ENCODE measurements at places on chromosomes 11 and 22. TPM values are rescaled to one million over a fixed set of nuclear protein-coding genes. Genes with fewer than 3 reads are reported as not detected.
A peak's percentile ranks its signal among the peaks of the same experiment; 100 is the strongest.

The GRM5 gene
- not detected for total RNA-seq

The MN1 gene
- not detected for total RNA-seq

The WEE1 gene
- total RNA-seq, result 157 TPM

The BTBD18 gene
- total RNA-seq, result not detected

- DNase-seq, result no peak
Measured at GRCh38 chr11:109929308-109929707, 163.9 kb upstream of the ZC3H12C start.

The ZDHHC24 gene
- 35.0 TPM for total RNA-seq

- no peak for DNase-seq
Measured at GRCh38 chr11:113243696-113244095, 70.7 kb upstream of the TTC12 start.

DNA sequence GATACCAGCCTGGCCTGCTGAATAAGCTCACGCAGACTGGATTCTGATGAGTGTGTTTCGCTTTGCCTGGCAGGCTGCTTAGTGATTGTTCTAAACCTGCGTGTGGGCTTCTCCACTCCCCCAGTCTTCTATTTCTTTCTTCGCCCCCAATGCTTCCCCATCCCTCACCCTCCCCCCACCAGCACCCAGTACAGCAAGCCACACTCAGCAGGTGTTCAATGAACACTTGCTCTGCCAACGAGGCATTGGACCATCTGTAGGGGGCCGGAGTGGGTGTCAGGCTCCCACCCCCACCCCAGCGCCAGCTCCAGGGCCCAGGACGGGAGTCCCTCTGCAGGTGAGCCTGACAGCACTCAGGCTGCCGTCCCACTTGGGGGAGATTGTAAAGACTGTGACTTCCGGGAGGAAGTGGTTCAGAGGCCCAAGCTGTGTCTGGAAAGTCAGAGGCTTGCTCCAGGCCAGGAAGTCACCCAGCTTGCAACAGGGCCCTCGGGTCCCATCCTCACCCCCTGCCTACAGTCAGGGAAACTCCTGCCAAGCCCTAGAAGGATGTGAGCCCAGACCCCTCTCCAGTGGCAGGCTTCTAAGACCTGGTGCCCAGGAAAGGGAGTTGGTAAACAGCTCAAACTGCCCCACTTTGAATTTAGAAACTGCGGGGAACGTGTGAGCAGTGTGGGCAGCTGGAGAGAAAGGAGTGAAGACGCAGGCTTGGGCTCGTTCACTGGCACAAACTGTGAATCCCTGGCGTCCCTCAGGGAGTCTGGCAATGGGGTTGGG, 66.3 kb upstream of the PRDM11 start:
- no peak for DNase-seq

The PRR5 gene
- 16.9 TPM for total RNA-seq

- no peak for DNase-seq
Measured at GRCh38 chr11:125251214-125251545, 86.6 kb downstream of the PKNOX2 start.

The MRE11 gene
- total RNA-seq, result 17.2 TPM

The ROM1 gene
- total RNA-seq, result 10.9 TPM

- DNase-seq, result no peak
Measured at GRCh38 chr11:86335131-86335767, 33.2 kb downstream of the HIKESHI start.

DNA sequence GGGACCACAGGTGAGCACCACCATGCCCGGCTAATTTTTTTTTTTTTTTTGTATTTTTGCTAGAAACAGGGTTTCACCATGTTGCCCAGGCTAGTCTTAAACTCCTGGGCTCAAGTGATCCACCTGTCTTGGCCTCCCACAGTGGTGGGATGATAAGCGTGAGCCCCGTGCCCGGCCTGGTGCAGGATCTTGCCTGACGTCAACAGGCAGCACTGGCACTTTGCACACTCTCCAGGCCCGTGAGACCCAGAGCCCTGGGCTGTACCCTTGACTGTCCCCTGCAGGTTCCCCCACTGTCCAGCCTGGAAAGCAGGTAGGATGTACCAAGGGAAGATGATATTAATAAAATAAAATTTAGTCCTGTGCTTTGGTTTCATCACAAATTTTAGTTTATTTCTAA, 29.1 kb upstream of the PANX2 start:
- no peak for DNase-seq

- peak; percentile 64 for DNase-seq
Measured at GRCh38 chr22:20080776-20081654, 974 bp downstream of the DGCR8 start.

DNA sequence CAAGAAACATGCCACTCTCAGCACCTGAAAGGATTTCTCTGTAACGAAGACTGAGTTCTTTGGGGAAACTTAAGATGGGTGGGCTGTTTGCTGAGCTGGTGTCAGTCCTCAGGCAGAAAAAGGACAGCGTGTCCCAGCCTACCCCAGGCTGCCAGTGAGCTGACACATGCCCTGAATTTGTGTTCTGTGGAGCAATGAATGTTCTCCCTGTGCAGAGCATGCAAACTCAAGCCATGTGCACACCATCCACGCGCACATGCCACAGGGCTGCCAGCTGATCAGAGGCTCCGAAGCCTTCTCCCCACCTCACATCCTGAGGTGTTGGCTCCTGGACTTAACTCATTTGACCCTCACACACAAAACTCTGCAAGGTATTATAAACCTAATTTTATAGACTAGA, 104.9 kb downstream of the KCNC1 start:
- no peak for DNase-seq

DNA sequence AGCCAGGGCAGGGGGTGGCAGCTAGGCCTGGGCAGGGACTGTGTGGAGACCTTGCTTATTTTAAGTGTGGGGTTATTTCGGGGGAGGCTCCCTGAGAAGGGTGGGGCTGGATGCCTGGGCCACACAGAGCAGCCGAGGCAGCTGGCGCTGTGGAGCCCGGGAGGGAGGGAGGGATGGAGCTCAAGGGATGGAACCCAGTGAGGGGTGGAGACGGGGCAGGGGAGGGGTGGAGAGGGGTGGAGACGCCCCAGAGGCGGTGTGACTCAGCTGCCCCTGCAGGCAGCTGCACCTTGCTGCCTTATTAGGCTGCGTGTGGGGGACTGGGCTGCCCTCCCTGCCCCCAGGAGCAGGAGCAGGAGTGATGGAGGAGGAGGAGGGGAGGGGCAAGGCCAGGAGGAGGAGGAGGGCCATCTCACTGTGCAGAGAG, 9.8 kb upstream of the TSSC4 start:
- DNase-seq, result peak; percentile 38

DNA sequence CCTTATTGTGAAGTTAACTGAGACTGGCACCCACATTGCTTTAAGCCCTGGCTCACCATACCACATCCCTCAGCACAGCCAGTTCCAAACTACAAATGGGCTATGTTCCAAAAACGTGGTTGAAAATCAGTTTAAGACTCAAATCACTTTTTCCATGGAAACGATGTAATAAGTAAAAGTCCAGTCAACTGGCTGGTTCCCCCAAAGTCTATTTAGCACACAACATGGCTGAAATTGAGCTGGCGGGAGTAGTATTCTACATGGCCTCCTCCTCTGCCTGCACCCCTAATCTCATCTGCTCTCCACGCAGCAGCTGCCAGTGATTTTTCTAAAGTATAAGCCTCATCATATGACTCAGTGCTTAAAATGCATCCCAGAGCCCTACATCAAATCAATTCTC, 40.9 kb upstream of the BIRC3 start:
- no peak for DNase-seq

- DNase-seq, result no peak
Measured at GRCh38 chr22:24423519-24424000, 3.8 kb upstream of the ADORA2A start.

DNA sequence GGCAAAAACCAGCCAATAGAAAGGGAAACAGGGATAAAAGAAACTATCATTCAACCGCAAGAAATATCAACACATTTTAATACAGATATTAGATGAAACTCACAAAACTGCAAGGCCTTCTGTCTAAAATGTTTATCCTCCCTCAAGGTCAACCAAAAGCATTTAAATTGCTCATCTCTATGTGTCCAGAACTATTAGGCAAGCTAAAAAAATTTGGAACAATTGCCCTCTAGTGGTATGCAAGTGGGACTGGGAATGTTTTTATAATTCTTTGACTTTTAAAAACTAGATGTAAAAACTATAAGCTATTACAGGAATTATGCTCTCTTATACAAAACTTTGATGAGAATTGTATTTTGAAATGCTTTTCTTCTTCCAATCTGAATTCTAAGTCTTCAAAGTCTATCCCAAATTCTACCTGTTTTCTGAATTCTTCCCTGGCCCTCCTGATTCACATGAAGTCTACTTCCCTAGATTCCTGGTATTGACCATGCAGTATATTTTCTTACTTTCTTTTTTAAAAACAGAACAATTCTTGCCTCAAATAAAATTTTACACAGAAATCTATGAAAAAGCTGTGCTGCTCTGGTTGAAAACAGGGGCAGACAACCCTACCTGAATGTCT, 4.9 kb downstream of the CWC15 start:
- DNase-seq, result peak; percentile 24

GRCh38 chr11:96817482-96818399, 427.9 kb downstream of the JRKL start:
- no peak for DNase-seq

The OSBP2 gene
- total RNA-seq, result 4.1 TPM

GRCh38 chr11:13885083-13885482, 77.4 kb upstream of the SPON1 start:
- no peak for DNase-seq

DNA sequence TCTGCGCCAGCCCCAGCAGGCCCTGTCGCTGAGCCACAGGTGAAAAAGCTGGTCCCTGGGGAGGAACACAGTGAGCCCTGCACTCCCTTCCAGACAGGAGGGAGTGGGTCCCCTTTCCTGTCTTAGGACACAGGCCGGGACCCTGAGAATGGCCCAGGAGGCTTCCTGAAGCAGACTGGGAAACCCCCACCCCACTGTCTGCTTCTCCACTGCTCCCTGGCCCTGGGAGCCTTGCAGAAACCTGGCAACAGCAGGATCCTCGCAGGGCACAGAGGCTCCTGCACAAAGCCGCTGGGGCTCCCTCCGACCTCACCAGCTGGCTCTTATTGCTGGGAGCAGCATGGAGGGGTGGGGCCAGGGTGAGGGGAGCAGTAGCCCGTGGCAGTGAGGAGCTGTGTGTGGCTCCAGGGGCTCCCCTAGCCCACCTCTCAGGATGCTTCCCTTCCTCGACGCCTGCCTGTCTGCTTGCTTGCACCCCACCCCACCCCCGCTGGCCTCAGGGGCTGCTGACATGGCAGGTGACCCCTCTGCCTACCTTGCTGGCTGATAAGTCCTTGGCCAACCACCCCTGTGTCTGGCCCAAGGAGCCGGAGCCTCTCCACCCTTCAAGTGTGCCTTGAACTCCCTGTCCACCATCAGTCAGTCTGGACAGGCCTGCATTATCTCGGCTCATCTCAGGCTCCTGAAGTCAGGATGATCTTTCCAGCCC, 72.1 kb upstream of the KCNQ1OT1 start:
- no peak for DNase-seq

DNA sequence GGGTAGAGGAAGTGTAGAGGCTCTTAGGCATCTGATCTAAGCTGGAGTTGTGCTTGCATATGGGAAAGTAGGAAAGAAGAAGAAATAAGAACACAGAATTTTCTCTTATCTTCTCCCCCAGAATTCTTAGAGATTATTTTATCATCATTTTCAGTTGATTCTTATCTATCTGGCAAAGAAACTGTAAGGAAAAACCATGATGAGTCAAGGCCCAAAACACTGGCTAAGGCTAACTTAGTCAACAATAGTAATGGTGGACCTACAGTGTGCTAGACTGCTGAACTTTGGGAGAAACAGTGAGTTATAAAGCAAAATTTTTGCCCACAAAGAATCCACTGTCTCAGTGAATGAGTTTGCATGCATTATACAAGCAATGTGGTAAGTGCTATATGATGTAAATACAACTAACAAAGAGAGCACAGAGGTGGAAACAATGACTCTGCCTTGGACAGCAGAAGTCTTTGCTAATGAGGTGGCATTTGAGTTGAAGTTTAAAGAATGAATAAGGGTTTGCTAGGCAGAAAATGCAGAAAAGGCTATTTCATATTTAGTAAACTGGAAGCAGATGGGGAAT, 344.5 kb upstream of the PLET1 start:
- no peak for DNase-seq

DNA sequence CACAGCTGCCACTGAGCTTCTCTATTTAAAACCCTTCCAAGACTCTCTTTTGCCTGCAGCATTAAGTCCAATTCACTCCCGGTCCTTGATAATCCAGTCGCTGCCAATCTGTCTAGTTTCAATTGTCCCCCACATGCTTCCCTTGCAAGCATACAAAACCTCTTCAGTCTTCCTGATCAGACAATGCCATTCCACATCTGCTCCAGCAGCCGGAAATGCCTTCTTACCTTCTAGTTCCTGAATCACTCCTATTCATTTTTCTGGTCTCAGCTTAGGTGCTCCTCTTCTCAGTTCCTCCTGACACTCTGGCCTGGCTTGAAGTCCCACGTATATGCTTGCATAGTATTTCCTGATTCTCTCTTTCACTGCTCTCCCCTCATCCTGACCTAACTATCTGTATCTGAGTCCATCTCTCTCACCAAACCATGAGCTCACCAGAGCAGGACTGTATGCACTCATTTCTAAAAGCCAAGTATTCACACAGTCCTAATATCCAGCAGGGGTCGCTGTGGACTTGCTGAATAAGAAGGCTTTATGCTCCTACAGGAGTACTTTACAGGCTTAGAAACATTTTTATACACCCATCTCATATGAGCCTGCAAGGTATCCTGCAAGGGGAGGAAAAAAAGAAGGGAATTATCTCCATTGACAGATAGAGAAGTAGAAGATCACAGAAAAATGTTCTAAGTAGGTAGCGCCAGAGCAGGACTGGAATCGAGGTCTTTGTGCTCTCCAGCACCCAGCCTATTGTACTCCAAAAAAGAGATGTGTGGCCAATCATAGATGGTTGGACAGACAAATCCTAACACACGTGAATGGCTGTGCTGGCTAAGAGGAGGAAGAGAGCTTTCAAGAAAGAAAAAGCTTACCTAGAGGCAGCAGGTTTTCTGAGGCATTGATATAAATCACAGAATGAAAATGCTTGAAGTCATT, 19.2 kb downstream of the XRRA1 start:
- peak; percentile 97 for DNase-seq

DNA sequence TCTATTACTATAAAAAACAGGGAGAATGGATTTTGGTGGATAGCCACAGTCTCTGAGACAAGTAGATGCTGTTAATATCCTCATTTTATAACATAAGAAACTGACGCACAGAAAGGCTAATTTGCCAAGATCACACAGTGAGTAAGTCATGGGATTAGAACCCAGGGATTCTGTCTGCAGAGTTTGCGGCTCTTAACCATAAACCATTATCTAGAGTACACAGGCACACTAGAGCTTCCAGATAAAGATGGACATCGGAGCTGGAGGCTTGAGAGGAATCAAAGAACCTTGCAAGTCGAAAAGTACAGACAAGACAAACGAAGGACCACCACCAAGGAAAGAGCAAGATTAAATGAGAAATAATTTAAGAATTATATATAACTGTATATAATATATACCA, 11.3 kb downstream of the LGALS12 start:
- no peak for DNase-seq

- no peak for DNase-seq
Measured at GRCh38 chr11:44982496-44983062, 31.9 kb upstream of the TP53I11 start.

GRCh38 chr22:43897751-43898261, 6.0 kb upstream of the PNPLA5 start:
- DNase-seq, result no peak

- DNase-seq, result peak; percentile 78
Measured at GRCh38 chr11:27468209-27468994, 4.2 kb downstream of the LGR4 start.

- DNase-seq, result no peak
Measured at GRCh38 chr22:48925450-48925849, 902.2 kb downstream of the BRD1 start.
